ENCODE measurements at places on chromosomes 1 and 21.

DNA sequence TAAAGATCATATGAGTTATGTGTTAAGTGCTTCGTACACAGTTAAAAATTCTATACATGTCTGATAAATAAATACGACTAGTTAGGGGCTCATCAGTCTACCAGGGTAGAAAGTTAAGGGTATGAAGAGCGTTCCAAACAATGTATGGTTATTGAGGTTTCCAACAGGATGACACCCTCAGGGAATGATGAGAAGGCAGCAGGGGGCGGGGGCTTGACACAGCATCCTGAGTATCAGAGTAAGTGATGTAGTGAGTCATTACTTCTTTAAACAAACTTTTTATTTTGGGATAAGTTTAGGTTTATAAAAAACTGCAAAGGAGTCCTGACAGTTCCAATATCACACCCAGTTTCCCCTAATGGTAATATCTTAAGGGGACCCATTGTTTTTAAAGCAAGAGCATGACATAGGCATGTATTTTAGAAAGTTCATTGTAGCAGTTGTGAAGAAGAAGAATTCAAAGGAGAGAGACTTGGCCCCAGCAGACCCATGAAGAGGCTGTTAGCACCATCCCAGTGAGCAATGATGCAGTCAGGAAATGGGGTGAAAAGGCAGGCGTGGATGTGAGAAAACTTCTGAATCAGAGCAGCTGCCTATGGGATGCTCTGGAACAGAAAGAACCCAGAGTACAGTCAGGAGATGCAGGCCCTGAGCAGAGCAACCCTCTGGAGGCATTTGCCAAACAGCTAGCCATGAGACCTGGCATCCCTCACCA lies 15.0 kb upstream of the PSMB2 start:
- DNase-seq = no peak

DNA sequence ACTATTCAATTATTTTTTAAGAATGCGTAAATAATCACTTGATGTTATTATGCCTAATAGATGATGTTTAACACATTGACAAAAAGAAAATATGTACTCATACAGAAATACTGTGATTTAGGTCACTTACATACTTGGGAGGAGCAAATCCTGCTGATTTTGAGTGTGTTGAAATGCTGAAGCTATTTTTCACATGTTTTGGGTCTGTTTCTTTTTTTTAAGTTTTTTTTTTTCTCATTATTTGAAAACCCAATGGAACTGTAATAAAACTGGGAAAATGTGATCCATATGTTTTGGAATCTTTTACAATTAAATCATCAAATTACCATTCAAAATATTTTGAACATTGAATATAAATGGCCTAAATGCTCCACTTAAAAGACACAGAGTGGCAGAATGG lies 366.2 kb upstream of the ADAMTS5 start:
- DNase-seq = no peak

DNA sequence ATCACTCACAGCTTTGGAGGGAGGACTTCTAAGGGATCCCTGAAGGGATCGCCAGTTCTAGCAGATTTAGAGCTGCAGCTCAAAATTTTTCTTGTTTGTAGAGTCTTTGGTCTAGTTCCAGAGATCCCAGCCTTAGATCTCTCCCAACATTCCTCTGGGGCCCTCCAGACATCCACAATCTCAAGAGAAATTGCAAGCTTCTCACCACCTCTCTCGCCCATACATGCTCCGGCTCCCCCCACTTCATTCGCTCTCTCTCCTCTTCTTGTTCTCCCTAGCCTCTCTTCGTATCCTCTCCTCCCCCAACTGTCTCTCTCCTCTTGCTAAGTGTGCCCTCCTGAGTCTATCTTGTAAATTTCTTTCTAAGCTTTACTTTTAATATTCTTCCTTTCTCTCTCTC lies 15.1 kb upstream of the TUT4 start:
- no peak for DNase-seq

GRCh38 chr1:6121651-6122370 lies 58.3 kb downstream of the CHD5 start:
- DNase-seq = no peak

DNA sequence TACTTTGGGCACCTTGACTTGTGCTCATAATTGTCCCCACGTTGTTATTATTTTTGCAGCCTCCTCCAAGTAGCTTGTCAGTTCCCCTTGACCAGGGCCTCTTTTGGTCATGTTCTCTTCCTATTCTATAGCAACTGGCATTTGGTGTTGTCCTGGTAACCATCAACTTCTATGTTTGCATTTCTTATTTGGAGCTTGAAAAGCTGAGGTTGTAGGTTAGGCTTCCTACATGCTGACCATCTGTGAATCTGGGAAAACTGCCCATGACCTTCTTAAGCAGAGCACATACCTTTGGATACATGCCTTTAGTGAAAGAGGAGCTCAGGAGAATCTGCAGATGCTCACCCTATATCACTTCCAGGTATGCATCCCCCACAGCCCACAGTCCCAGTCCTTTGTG lies 160.8 kb downstream of the HHAT start:
- no peak for DNase-seq
